Colonic mucosa (tissue), 4 donors: ENCODE measurements at places on chromosomes 13 and 19. TPM values are rescaled to one million over a fixed set of nuclear protein-coding genes. Genes with fewer than 3 reads are reported as not detected.

LYPD4 gene
- not detected for total RNA-seq

MAB21L1 gene
- total RNA-seq, result 0.37 TPM

ZNF320 gene
- 21.3 TPM for total RNA-seq

ADPRHL1 gene
- 4.6 TPM for total RNA-seq

LCP1 gene
- total RNA-seq, result 27.6 TPM

GRCh38 chr13:39684531-39685137, 29.2 kb downstream of the COG6 start:
- DNase-seq, result no peak
- H3K27ac ChIP-seq, result no peak overlapping the region
- H3K4me3 ChIP-seq, result no peak overlapping the region
- peaks cover 5% of the 10 kb centered on the region for H3K36me3 ChIP-seq

- no peak overlapping the region for H3K4me3 ChIP-seq
- H3K27ac ChIP-seq, result no peak overlapping the region
- DNase-seq, result no peak
Measured at GRCh38 chr19:50851620-50852019, 3.1 kb upstream of the KLK3 start.

DNA sequence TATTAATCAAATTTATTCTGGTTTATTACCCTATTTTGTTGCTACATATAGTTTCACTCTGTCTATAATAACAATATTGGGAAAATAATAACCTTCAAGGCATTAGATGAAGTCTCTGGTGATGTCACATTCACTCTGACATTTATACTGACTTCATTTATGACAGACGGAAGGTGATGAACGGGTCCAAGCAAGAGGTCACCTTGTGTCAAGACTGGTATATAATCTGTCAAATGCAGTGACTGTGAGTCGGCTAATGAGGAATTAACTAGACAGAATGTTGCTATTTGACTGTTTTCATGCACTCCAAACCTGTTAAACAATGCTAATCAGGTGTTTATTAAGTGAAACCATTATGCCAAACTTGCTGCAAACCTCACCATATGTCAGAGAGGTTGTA, 800.5 kb upstream of the KLHL1 start:
- no peaks in the 10 kb centered on the region for H3K4me1 ChIP-seq
- H3K4me3 ChIP-seq, result no peak overlapping the region
- no peaks in the 10 kb centered on the region for H3K36me3 ChIP-seq
- no peaks in the 10 kb centered on the region for H3K27me3 ChIP-seq
- DNase-seq, result no peak
- no peak overlapping the region for H3K27ac ChIP-seq

GRCh38 chr19:39846678-39847486, 703 bp upstream of the FBL start:
- DNase-seq, result peak; percentile 53
- H3K4me1 ChIP-seq, result peaks cover 13% of the 10 kb centered on the region
- H3K27ac ChIP-seq, result peak overlapping the region; percentile 80
- peak overlapping the region; percentile 65 for H3K4me3 ChIP-seq
- no peaks in the 10 kb centered on the region for H3K27me3 ChIP-seq

- no peak for DNase-seq
- H3K4me1 ChIP-seq, result no peaks in the 10 kb centered on the region
- no peak overlapping the region for H3K4me3 ChIP-seq
- H3K27ac ChIP-seq, result peak overlapping the region; percentile 34
Measured at GRCh38 chr19:3142781-3143337, 7.0 kb downstream of the GNA15 start.

DNA sequence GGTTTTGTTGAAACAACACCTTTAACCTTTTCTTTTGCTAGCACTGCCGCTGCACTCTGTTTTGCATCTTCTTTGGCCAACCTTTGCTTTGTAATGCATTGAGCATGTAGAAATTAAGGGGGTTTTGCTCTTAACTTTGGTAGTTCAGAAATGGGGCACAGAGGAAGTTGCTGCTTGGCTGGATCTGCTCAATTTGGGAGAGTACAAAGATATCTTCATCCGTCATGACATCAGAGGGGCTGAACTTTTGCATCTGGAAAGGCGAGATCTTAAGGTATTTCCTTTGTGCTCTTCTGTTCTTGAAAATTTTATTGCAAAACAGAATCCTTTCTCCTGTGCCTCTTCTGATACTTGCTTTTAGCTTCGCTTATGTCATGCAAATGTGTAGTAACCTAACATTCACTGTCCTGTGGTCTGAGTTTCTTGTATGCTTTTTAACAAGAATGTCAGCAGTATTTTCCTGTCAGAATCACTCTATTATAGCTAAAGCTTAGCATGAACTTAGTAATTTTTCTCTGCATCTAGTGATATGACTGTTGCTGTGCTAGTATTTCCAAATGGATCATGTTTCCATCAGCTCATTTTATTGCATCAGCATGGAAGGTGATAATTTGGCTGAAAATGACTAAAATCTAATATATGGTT, 50.7 kb upstream of the AKAP11 start:
- no peak overlapping the region for H3K4me3 ChIP-seq
- no peaks in the 10 kb centered on the region for H3K27me3 ChIP-seq
- DNase-seq, result no peak

DNA sequence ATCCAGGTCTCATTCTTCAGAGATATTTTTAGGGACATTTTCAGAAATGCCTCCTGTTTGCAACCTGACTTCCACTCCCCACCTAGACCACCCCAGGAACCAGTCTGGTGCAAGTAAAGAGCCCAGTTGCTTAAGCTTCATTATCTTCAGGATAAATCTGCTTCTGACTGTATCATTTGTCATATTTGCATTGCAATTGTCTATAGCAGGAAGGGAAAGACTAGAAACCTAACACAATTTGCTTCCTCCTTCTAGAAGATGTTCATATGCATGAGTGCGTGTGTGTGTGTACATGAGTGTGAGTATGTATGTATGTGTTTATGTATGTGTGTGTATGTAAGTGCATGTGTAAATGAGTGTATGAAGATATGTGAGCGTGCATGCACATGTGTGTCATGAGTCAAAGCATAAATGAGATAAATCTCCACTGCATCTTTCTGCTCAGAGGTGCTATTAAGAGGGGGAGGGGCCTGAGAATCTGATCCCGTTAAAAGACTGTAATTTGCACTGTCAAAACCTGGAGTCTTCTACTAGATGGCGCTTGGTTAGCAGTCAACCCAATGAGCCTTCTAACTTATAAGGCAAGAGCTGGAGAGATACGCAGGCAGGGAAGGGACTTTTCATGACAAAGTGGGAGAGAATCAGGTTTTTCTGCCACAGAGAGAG, 178.8 kb upstream of the KL start:
- H3K4me3 ChIP-seq, result no peak overlapping the region
- H3K27ac ChIP-seq, result no peak overlapping the region
- no peaks in the 10 kb centered on the region for H3K4me1 ChIP-seq
- no peaks in the 10 kb centered on the region for H3K36me3 ChIP-seq
- no peak for DNase-seq

DNA sequence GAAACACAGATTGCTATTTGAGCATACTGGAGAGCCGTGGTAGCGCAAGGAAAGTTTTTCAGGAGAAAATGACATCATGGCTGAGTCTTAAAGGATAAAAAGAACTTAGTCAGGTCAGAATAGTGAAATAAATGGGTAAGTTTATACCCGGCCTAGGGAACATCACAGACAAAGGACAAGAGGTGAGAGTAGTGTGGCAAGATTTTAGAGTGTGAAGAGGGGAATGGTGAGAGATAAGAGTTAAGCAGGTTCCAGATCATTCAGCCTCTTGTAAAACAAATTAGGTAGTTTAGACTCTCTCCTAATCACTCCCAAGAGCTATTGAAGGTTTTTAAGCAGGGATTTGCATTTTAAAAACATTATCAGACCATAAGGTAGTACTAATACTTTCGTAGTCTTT, 116.0 kb upstream of the MAB21L1 start:
- no peak for DNase-seq
- no peaks in the 10 kb centered on the region for H3K36me3 ChIP-seq
- H3K4me3 ChIP-seq, result no peak overlapping the region

DNA sequence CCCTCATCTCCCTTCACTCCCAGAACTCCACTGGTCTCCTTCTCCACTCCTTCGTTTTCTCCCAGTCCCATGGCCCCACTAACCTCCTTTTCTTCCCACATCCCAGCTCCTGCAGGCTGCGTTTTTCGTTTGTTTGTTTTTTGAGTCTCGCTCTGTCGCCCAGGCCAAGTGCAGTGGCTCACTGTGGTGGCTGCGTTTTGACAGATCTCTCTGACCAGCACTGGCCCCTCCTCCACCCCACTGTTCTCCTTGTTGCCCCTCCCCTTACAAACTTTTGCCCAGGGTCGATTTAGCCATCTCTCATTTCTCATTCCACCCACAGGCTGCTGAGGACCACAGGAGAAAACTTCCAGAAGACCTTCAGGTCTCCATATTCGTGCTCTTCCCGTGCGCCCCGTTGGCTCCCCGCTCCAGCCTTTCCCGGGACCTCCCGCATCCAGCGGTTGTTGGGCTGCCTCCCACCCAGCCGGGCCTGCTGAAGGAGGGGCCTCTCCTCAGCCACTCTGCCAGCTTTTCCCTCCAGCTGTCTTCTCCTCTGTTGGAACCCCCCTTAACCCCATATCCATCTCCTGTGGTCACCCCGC, 40.6 kb upstream of the GJB6 start:
- DNase-seq, result no peak
- H3K36me3 ChIP-seq, result no peaks in the 10 kb centered on the region
- H3K27me3 ChIP-seq, result no peaks in the 10 kb centered on the region
- no peak overlapping the region for H3K27ac ChIP-seq
